Subcutaneous preadipocyte (primary cell): ENCODE measurements at places on chromosomes 13 and 19. TPM values are rescaled to one million over a fixed set of nuclear protein-coding genes. Genes with fewer than 3 reads are reported as not detected.

The ZNF85 gene
- 7.7 and 8.0 TPM in 2 replicates for total RNA-seq

The SH2D3A gene
- not detected in 2 replicates for total RNA-seq

The DACH1 gene
- not detected in 2 replicates for total RNA-seq

The LRRC63 gene
- total RNA-seq, result under 0.01 and 0.37 TPM in 2 replicates

The ADAMTS10 gene
- 1.2 and 4.0 TPM in 2 replicates for total RNA-seq

The ZNF837 gene
- 2.2 and 2.5 TPM in 2 replicates for total RNA-seq

The DBP gene
- total RNA-seq, result 1.6 and 5.9 TPM in 2 replicates

The C19orf67 gene
- not detected in 2 replicates for total RNA-seq

The SLC25A41 gene
- not detected in 2 replicates for total RNA-seq

The GPC6 gene
- total RNA-seq, result 26.2 and 29.8 TPM in 2 replicates

The CYP4F22 gene
- not detected in 2 replicates for total RNA-seq

The ZNF433 gene
- total RNA-seq, result 0.98 and 1.5 TPM in 2 replicates

The PSG1 gene
- total RNA-seq, result under 0.01 TPM in 2 replicates

The ZNF534 gene
- total RNA-seq, result under 0.01 and 0.20 TPM in 2 replicates

The CLDND2 gene
- total RNA-seq, result not detected in 2 replicates

The CACNG8 gene
- total RNA-seq, result 0.20 TPM in 1 of 2 replicates, not detected in the other

The CD37 gene
- total RNA-seq, result not detected in 2 replicates

The FUT1 gene
- 0.20 TPM in 1 of 2 replicates, not detected in the other for total RNA-seq

The CNFN gene
- 0.37 TPM in 1 of 2 replicates, not detected in the other for total RNA-seq

The SIGLEC11 gene
- not detected in 2 replicates for total RNA-seq
